ENCODE measurements at places on chromosomes 6 and 20.

DNA sequence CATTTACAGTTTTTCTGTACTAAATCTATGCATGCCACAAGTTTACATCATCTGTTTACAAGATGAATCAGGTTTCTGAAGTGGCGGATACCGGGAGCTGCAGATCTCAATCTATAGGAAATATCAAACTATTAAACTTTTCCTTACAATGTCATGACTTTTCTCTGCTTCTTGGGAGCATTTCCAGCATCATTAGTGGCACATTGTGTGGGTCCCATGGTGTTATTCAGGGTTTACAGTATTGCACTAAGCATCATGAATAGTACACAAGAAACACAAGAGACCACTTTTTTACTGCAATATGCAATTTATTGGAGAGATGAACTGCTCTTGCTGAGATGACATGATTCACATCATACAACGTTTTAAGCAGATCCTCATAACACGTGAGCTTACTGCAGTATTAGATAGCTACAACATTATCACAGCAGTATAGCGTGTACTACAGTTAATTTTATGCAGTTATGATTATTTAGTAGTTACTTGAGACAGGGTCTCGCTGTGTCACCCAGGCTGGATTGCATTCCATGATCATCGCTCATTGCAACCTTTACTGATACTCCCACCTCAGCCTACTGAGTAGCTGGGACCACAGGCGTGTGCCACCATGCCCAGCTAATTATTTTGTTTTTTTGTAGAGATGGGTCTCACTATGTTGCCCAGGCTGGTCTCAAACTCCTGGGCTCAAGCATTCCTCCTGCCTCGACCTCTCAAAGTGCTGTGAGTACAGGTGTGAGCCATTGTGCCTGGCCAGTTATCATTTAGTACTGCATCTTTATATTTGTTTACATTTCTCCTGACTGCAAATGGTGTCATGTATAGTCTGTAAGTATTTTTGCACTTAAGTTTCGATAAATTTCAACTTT, 18.4 kb downstream of the BLTP3A start:
- no peak for DNase-seq

GRCh38 chr20:2279253-2279779, 16.5 kb upstream of the TGM3 start:
- DNase-seq: no peak

DNA sequence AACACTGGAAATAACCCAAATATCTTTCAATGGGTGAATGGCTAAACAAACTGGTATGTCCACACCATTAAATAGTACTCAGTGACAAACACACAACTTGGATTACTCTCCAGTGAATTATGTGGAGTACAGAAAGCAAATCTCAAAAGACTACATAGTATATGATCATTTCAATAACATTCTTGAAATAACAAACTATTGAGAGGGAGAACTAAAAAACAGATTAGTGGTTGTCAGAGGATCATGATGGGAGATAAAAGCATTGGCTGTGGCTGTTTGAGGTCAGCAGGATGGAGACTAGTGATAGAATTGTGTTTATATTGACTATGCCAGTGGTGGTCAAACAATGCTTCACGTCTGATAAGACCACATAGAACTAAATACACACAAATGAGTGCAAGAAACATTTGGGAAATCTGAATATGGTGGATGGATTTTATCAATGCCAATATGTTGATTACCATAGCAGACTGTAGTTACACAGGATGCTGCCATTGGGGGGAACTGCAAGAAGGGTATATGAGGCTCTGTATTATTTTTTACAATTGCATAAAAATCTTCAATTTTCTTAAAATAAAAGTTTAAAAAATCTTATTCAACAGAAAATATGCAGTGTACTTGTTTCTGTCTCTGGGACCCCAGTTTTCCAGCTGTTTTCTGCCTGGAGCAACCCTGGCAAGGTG, 242.0 kb downstream of the TBXT start:
- no peak for DNase-seq

DNA sequence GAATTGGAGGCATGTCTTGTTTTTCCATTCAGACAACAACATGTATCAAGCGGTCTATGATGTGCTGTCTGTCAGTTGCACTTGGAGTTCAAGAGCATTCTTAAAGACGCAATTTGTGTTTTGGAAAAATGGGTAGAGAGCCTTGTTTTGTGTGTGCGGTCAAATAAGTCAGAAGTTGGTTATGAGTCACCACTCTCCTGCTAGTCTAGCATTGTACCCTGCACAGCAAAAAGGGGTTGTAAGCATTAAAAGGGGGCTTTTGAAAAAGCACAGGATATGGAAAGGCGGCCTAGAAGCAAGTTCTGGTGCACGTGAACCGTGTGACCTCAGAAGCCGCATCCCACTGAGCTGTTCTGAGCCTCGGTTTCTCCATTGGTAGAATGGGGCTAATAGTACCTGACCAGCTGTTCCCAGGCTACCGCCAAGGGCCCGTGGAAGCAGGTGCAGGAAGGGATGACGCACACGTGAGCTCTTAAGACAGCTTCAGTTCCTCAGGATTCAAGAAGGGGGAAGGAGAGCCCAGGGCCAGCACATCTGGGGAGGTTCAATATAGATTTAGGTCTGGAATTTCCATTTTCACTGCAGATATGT, 61.6 kb upstream of the SNX9 start:
- DNase-seq: peak; percentile 40

- no peak for DNase-seq
These were observed 265.8 kb upstream of the TCF21 start for GRCh38 chr6:133623065-133623464.

GRCh38 chr6:105227295-105227767, 47.5 kb upstream of the POPDC3 start:
- no peak for DNase-seq

GRCh38 chr20:45771182-45771759, 20.4 kb downstream of the WFDC3 start:
- DNase-seq: peak; percentile 67

- no peak for DNase-seq
These were observed 57.5 kb downstream of the ALDH8A1 start for GRCh38 chr6:134892362-134892761.

- no peak for DNase-seq
These were observed 266.5 kb downstream of the C6orf118 start for GRCh38 chr6:165042912-165043311.

GRCh38 chr20:18265441-18265840, 22.9 kb upstream of the ZNF133 start:
- DNase-seq: no peak

DNA sequence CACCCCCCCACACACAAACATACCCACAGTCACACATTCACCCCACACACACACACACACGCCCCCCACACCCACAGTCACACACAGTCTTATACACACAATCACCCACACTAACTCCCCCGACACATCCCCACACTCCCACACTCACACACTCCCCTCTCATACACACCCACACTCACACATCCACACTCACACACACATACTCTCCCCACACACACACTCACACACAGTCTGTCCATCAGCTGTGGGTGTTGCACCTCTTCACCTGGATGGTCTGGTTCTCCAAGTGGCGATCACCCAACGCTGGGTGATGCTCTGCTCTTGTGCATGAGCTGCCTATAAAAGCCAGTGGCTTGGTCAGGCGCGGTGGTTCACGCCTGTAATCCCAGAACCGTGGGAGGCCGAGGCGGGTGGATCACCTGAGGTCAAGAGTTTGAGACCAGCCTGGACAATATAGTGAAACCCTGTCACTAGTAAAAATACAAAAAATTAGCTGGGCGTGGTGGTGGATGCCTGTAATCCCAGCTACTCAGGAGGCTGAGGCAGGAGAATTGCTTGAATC, 158.9 kb downstream of the SMOC2 start:
- DNase-seq: no peak

- no peak for DNase-seq
These were observed 142.2 kb downstream of the WDR27 start for GRCh38 chr6:169559592-169559991.

- peak; percentile 61 for DNase-seq
These were observed 44.6 kb downstream of the SYNJ2 start for GRCh38 chr6:158026054-158026900.

DNA sequence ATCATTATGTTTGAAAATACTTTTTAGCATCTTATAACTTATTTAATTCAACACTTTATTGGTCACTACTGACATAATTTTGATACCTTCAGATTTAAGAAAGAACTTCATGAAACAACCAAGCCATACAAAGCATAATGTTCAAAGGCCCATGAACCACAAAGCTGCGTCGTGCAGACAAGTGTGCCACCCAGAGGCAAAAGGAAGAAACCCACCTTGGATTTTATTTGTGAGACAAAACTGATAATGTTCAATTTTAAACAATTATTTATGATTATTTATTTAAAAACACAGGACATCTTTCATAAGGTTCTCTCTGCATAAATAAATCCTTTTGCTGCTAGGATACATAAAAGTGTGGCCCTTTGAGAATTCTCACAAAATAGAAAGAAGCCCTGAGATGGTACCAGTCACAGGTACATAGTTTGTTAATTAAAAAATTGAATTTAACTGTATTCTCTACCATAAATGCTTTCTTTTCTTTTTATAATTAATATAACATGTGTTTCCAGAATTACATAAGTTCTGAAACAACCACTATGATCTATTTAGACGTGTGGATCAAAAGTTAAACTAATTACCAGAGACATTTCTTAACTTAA, 143.7 kb downstream of the RALGAPA2 start:
- no peak for DNase-seq

- no peak for DNase-seq
These were observed 223.0 kb downstream of the HIVEP2 start for GRCh38 chr6:142722012-142722411.

DNA sequence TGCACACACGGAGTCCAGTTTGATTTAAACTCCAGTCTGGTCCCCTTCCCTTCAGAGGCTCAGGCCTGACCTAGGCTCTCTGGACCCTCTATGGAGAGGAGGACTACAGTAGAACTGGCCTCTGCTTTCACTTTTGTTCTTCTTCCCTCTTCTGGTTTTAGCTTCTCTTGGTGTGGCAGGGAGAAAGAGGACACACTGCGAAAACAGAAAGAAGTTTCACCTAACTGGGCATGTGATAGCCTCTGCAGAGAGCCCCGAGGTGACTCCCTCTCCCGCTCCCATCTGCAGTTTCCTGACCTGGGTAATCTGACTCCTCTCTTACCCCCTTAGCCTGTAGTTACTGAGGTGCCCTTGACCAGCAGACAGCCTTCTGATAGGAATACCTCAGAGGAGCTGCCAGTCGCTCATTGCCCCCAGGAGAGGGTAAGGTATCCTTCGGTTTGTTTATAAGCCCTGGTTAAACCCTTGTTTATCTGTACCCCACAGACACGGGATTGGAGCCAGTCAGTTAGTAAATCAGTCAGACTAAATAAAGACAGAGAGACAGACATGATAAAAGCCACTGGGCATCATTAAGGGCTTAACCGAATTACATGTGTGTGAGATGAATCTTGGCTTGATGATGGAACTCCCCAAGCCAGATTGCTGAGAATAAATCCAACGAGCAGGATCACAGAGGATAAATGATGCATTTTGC, 12.0 kb upstream of the DTNBP1 start:
- DNase-seq: no peak

GRCh38 chr6:137341681-137342195, 122.6 kb upstream of the IFNGR1 start:
- peak; percentile 17 for DNase-seq
